ENCODE measurements at places on chromosomes 1 and 21.

DNA sequence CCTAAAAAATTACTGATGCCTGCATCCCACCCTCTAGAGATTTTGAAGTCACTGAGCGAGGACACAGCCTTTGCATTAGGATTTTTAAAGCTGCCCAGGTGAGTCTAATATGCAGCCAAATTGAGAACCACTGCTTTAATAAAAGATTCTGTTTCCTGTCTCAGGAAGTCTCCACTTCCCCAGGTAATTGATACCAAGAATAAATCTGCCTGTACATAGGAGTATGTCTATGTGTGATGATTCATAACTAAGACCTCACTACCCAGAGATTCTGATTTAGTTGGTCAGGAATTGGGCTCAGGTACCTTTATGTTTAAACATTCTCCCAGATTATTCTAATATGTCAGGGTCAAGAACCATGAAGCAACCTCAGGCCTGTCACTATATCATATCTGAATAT is 108.8 kb upstream of the ARTN start:
- DNase-seq: no peak

DNA sequence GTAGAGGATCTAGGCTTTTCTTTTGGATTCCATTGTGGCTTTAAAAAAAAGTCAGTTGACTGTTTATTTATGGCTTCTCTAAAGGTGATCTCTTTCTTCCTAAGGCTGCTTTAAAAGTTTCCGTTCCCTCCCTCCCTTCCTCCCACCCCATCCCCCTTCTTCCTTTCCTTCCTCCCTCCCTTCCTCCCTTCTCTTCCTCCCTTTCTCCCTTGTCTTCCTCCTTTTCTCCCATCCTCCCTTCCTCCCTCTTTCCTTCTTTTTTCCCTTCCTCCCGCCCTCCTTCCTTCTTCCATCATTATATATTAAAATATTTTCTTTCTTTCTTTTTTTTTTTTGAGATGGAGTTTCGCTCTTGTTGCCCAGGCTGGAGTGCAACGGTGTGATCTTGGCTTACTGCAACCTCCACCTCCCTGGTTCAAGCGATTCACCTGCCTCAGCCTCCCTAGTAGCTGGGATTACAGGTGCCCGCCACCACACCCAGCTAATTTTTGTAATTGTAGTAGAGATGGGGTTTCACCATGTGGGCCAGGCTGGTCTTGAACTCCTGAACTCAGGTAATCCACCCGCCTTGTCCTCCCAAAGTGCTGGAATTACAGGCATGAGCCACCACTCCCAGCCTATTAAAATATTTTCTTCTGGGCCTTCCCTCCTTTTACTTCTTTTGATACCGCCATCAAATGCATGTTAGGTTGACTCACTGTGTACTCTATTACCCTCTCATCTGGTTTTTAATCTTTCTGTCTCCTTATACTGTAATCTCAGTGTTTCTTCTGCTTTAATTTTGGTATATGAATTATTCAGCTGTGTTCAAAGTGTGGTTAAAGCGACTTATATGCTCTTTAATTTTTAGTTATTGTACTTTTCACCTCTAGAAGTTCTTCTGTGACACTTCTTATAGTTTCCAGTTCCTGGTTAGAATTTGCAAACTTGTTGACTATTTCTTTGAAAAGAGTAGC is 59.2 kb upstream of the ATP5PO start:
- DNase-seq: no peak

GRCh38 chr1:94037392-94038229 is 83.3 kb downstream of the ABCA4 start:
- no peak for DNase-seq

GRCh38 chr1:223189903-223190724 is 47.1 kb upstream of the TLR5 start:
- peak; percentile 33 for DNase-seq

DNA sequence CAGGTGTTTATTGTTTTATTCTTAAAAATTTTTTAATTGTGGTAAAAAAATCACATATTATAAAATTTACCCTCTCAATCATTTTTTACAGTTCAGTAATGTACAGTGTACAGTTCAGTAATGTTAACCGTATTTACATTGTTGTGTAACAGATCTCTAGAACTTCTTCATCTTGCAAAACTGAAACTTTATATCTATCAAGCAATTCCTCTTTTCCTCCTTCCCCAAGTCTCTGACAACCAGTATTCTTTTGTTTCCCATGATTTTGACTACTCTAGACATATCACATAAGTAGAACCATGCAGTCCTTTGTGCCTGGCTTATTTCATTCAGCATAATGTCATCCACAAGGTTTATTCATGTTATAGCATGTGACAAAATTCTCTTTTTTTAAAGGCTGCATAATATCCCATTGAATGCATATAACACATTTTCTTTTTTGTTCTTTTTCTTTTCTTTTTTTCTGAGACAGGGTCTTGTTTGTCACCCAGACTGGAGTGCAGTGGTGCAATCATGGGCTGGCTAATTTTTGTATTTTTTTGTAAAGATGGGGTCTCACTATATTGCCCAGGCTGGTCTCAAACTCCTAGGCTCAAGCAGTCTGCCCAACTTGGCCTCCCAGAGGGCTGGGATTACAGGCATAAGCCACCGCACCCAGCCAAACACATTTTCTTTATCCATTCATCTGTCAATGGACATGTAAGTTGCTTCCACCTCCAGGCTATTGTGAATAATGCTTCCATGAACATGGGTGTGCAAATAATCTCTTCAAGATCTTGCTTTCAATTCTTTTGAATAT is 17.2 kb upstream of the RCSD1 start:
- no peak for DNase-seq

DNA sequence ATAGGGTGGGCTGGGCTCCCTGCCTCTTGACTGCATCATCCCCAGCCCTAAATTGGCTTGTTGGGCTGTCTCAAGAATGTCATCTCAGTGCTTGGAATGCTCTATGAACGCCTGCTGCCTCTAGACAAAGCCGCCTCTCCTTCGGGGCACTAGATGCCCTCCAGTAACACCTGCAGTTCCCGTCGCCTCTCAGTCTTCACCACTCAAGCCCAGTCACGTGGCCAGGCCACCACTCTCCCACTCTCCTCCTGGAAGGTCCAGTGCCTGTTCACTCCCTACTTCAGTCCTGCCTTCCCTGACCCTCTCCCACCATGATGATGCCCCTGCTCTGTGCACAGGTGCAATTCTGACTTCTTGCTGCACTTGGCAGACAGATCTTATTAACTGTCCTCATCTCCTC is 7.0 kb downstream of the TAS1R2 start:
- DNase-seq: no peak

DNA sequence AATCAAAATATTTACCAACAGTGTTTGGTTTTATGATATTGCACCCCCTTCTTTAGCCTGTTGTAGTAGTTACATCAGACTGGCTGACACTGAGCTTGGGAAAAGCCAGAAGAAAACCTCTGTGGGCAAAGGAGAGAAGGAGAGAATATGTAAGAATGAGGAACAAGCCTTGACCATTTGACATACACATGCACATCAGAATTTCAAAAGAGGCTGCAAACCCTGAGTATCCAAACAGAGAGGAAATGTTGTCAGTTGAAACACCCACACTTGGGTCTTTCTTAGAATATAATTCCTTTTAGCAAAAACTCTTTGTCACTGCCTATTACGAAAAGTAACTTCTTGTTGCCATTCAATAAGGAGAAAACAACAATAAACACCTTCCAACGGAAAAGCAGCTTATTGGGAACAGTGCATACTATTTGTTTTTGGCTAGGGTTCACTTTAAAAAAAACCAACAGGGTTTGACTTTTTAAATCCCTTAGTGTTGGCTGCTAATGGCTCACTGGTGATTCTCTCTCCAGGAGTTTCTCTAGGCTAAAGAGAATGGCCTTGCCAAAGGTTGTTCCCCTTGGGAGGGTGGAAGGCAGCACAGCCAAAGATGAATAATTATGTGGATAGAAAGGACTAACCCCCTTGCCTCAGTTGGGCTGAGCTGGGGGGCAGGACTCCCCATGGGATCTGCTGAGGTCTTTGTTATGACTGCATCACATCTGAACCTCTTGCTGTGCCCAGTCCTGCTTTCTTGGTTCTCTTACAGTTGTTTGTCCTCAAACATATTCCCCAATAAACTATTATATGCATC is 48.9 kb downstream of the GORAB start:
- DNase-seq: no peak

DNA sequence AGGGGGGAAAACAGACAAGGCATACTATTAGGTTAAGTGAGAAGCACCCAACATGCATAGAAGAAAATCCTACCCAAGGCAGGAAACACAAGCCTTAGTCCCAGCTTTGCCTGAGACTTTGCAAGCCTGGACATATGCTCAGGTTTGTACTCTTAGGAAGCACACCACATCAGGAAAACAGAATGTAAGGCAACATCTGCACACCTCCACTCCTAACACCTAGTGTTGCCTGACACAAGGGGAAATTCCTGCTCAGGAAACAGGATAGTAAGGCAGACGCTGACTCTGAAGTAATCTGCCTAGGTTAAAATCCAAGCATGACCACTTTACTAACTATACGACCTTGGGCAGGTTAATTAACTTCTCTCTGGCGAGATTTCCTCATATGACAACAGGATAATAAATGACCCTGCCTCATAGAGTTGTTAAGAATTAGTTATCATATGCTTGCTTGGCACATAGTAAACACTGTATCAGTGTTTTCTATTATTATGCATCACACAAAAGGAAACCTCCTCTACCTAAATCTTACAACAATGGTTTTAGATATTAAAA is 119.8 kb downstream of the ZZZ3 start:
- no peak for DNase-seq

- DNase-seq: no peak
These were observed 14.9 kb upstream of the CENPS start for GRCh38 chr1:10415211-10415930.

- no peak for DNase-seq
These were observed 20.6 kb upstream of the BCAR3 start for GRCh38 chr1:93702111-93702827.

DNA sequence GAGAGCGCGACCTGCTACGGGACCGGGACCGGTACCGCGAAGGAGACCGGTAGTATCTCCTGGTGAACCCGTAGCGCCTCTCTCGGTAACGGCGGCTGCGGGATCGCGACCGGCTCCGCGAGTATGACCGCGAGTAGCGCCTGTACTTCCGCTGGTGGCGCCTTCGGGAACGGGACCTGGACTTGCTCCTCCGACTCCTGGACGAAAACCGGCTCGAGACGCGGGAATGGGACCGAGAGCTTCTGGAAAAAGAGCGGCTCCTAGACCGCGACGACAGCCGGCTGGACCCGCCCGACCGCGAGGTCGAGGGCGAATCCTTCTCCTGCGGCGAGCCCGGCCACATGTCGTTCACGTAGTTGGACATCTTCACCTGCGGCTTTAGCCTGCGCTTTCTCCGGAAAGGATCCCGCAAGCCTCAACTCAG is 642 bp downstream of the RSRP1 start:
- no peak for DNase-seq

- no peak for DNase-seq
These were observed 9.2 kb downstream of the SMIM12 start for GRCh38 chr1:34850382-34850781.

GRCh38 chr1:153995640-153996039 is 5.1 kb downstream of the RPS27 start:
- no peak for DNase-seq

DNA sequence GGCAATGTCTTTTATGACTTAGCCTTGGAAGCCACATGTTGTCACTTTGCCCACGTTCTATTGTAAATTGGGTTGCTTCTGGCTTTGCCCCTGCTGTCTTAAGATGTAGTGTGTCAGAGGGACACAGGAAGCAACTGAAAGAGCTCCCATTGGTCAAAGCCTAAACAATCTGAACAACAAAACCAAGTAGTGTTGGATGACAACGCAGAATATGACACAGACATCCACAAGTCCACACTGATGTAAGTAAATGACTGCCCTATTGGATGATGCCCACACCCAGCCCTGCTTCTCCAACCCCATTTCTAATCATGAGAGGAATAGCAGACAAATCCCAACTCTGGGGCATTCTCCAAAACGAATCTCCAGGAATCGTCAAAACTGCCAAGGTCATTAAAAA is 50.7 kb downstream of the ELF3 start:
- DNase-seq: no peak

DNA sequence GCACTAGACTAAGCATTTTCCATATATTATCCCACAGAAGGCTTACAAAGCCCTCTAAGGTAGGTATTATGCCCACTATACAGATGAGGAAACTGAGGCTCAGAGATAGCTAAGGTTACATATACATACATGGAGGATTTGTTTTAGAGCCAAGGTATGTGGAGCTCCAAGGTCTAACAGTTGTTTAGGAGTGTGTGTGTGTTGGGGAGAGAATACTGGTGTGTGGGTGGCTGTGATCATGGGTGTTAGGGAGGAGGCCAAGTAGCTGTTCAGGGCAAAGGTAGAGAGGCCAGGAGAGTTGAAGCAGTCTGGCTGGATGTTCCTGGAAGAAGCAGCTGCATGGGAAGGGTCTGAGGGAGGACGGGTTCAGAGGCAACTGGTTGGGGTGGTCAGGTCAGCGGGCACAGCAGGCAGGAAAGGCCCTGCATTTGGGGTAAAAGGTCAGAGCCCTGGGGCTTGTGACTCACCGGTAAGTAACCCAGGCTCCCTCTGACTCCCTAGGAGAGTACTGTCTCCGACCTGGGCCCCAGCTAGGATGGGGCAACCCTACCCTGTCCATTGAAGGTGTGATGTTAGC is 5.1 kb upstream of the LDLRAP1 start:
- no peak for DNase-seq

DNA sequence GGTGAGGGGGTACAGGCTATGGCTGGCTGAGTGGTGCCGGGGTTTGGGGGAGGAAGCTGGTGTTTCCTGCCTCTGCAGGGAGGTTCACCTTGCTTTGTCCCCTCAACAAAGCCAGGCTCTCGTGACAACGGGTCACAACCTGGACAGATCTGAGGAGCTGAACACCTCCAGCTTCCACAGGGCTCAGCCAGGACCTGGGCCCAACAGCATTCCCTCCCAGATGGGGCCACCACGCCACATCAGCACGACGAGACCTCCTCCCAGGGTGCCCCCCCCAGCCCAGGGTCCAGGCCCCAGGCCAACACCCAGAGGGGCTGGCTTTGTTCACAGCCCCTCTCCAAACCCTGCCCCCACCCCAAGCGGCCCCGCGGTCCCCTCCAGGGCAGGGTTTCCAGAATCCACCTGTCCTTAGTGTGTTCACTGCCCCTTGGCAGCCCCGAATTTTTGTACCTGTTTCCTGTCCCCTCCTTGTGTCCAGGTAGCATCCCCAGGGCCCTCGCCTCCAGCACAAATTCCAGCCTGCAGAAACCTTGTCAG is 34.7 kb downstream of the UBE2G2 start:
- DNase-seq: no peak

- DNase-seq: no peak
These were observed 8.7 kb upstream of the BARHL2 start for GRCh38 chr1:90725657-90726424.

DNA sequence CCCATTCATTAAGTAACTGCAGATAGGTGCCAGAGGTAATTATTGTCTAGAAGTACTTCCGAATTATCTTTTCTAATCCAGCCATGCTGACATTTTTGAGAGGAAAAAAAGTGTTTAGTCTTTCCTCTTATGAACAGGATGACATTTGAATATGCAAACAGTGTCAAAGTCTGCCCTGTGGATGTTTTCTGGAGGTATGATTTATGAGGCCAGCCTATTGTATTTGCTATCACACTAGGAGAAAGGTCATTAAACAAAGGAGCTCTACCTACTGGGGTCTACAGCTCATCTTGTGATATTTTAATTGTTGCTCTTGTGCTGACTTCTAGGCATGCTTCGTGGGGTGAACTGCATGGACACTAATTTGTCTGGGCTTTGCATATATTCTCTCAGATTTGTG is 559.7 kb upstream of the CAMK1G start:
- DNase-seq: no peak

All from CD4-positive, alpha-beta memory T cell (primary cell).